Activated T-helper 2 cell treated with anti-CD3 and anti-CD28 coated beads, Interferon-gamma antibody, Interleukin-2, Interleukin-4, amounts not matched to agents 10 μg/mL and 5 μg/mL and 100 μg/mL, durations not matched to agents 14 hours and 24 hours and 36 hours (primary cell): ENCODE measurements at places on chromosomes 5 and 9. TPM values are rescaled to one million over a fixed set of nuclear protein-coding genes. Genes with fewer than 3 reads are reported as not detected.
A peak's percentile ranks its signal among the peaks of the same experiment; 100 is the strongest.

DNA sequence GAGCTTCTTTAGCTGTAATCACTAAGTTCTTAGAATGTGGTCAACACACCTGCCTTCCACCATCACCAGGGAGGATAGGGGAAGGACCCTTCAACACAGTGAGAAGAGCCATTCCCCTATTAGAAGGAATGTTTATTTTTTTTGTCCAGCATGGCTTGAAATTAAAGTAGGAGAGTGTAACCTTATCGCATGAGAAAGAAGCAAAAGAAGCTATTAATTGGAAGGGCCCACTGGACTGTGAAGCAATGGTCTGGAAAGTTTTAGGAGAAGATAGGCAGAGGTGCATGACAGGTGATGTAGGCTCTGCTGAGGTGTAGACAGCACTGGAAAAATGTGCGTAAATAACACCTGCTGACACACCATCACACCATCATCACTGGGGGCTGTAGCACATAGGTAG is 1526.0 kb downstream of the MAT2B start:
- no peak for DNase-seq

GRCh38 chr5:178421699-178422399 is 168.3 kb downstream of the COL23A1 start:
- DNase-seq, result no peak

DNA sequence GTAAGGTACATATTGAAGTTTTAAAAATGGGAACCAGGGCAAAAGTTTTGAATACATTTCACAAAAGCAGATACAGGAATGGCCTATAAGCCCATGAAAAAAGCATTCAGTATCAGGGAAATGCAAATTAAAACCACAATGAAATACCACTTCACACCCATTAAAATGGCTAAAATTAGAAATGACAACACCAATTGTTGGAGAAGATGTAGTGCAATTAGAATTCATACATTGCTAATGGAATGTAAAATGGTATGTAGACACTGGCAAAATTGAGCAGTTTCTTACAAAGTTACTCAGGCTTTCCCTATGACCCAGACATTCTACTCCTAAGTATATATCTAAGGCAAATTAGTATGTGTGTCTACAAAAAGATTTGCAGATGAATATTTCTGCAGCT is 34.2 kb downstream of the CDC14B start:
- DNase-seq, result no peak

DNA sequence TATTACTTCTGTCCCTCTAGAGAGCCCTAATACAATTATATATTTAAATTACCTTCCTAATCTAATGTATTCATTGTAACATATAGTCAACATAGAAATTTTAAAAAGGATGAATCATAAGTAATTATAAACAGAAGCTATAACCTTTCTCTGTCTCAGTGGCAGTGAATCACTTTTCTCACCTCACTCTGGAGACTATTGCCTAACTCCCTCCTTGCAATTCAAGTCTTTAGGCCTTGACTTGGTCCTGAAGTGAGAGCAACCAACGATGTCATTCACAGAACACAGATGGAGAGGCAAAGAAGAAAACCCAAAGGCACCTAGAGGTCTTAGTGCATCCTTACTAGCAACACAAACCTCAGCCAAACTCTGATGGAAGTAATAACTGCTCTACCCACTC is 133.3 kb upstream of the DPYSL3 start:
- no peak for DNase-seq

DNA sequence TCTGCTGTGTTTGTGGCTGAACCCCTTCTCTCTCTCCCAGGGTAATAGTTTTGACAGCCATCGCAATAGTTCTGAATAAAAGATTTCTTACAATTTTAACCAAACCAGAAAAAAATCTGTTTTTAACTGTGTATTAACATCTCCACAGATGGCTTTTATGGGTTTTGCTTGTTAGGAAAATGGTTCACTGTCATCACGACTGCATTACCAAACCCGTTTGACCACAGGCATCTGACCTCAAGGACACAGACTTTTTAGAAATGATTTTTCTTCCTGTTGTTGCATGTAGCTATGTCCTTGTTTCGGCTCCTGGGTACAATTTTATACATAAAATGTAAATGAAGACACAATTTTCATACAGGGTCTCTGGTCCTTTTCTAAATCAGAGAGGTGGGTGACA is 316.1 kb downstream of the IRX1 start:
- no peak for DNase-seq

- DNase-seq, result no peak
Observed at GRCh38 chr5:32280656-32281081, 32.1 kb downstream of the MTMR12 start.

- DNase-seq, result no peak
Observed at GRCh38 chr9:93613791-93614190, 37.4 kb downstream of the PHF2 start.

DNA sequence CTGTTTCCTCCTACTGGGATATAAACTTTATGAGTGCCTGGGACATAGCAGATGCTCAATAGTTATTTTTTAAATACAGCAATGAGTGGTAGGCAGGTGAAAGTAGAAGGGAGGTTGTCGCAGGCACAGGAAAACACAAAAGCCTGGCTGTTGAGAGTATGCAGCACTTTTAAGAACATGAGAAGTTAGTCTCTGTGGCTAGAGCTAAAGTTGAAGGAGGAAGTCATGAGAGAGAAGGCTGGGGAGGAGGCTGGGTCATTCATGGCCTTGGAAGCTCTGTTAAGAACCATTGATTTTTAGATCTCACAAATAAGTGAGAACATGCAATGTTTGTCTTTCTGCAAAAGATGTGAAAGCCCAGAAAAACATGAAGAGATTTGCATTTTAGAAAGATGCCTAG is 126.7 kb downstream of the PRKACG start:
- DNase-seq, result no peak

- DNase-seq, result no peak
Observed at GRCh38 chr9:3180696-3181048, 336.8 kb upstream of the PUM3 start.

DNA sequence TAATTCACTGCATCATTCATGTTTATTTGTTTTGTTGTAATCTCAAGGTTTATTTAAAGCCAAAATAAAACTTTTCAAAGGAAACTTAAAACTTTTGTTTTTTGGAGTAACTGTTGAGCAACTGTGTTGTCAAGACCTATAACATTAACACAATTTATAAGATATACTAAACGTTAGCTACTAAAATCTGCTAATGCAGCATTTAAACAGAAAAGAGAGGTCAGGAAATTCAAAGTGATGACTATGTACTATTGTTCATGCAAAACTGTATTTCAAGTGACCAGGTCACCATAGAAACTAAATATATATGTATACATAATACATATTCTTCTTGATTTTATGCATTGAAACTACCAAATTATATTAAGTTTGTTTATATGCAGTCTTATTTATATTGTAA is 1740.9 kb downstream of the EFNA5 start:
- no peak for DNase-seq

DNA sequence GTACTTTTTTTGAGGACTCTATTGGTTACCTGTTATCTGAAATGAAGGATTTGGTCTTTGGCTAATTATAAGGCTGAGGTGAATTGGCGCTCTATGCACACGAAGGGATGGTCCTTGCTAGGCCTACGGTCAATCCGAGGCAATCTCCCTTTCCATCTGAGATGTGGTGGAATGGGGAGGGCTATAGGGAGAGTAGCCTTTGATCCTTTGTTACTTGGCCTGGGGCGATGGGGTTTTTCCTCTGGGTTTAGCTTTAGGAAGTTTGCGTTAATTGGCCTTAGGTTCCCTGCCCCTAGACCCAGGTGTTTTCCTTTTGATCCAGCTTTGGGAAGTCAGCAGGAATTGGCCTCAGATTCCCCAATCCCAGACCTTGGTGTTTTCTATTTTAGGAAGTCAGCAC is 102.1 kb upstream of the C9orf72 start:
- DNase-seq, result no peak

- DNase-seq, result no peak
Observed at GRCh38 chr9:89872913-89873707, 268.3 kb downstream of the GADD45G start.

GRCh38 chr5:148443998-148444397 is 60.2 kb downstream of the FBXO38 start:
- peak; percentile 15 for DNase-seq

- no peak for DNase-seq
Observed at GRCh38 chr9:127979333-127980059, 1.3 kb downstream of the EEIG1 start.

GRCh38 chr5:124089578-124089977 is 577.6 kb downstream of the CSNK1G3 start:
- DNase-seq, result no peak

Gene NUTM2G
- total RNA-seq, result not detected in 2 replicates

Gene ADCY2
- total RNA-seq, result not detected in 2 replicates

Gene JAKMIP2
- 4.1 and 4.9 TPM in 2 replicates for total RNA-seq

Gene MIGA2
- 41.5 and 41.7 TPM in 2 replicates for total RNA-seq

Gene ADRB2
- 0.21 and 0.30 TPM in 2 replicates for total RNA-seq

Gene TRIM7
- 3.9 and 4.8 TPM in 2 replicates for total RNA-seq

Gene NIM1K
- total RNA-seq, result 0.76 and 1.1 TPM in 2 replicates
